ENCODE measurements at places on chromosomes 2 and 18.

GRCh38 chr2:23828256-23828980, 98.5 kb downstream of the ATAD2B start:
- no peak for DNase-seq

DNA sequence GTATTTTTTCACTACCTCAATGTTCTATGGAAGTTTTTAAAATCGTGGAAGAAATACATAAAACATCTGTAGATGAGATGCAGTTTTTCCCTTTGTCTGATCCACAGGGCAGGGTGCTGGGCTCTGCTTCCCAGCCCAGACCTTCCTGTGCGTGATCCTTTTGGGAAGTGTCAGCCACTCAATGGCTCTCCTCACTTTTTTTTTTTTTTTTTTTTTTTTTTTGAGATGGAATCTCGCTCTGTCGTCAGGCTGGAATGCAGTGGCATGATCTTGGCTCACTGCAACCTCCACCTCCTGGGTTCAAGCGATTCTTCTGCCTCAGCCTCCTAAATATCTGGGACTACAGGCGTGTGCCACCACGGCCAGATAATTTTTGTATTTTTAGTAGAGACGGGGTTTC, 32.8 kb downstream of the SOWAHC start:
- DNase-seq, result no peak

DNA sequence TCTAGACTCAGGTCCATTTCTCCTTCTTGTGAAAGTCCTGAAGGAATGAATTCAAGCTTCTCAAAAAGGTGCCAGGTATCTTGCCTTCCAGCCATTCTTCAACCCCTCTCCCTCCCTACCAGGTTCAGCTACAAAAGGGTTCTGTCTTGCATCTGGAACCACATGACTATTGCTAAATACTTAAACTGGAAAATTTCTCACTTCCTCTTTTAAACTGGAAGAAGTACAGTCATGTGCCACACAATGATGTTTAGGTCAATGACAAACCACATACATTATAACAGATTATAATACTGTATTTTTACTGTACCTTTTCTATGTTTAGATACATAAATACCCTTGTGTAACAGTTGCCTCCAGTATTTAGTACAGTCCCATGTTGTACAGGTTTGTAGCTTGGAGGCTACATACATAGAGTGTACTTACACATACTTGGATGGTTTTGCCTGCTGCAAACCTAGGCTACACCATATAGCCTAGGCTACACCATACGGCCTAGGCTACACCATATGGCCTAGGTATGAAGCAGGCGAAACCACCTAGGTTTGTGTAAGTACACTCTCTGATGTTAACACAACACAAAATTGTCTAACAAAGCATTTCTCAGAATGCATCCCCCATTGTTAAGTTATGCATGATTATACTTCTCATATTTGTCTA, 142.0 kb upstream of the DNMT3A start:
- no peak for DNase-seq

- no peak for DNase-seq
Observed at GRCh38 chr2:69961496-69961895, at the start of gene ASPRV1. Gene ASPRV1, minus strand, starts transcription at chr2:69961631. Its CDS starts 195 bp downstream, at chr2:69961436.

GRCh38 chr2:42268528-42269151, 92.4 kb downstream of the COX7A2L start:
- DNase-seq, result no peak

DNA sequence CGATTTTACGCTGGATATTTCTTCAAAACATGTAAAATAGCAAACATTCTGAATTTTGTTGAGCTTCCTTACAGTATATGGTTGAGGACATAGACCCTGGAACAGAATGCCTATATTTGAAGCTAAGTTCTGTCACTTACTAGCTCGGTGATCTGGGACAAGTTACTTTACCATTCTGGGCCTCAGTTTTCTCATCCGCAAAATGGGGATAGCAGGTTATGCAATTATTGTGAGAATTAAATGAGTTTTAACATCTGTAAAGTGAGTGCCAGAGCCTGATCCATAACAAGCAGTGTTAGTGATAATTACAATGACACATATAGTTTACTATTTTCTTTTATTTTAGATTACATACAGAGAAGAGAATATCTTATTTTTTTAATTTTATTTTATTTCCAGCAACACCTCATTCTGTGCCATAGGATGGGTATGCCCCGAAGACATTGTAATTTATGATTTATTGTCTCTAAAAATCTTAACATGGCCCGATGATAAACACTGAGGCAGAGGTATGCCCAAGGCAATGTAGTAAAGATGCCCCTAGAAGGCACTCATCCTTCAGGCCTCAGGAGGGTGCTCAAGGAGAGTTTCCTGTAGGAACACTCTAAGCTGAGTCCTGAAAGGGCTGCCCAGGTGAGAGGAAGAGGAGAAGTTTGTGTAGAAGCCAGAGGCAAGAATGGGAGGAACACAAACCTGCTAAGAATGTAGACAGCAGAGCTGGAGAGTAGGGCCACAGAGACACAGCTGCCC, 250.9 kb downstream of the BCL11A start:
- DNase-seq, result no peak

DNA sequence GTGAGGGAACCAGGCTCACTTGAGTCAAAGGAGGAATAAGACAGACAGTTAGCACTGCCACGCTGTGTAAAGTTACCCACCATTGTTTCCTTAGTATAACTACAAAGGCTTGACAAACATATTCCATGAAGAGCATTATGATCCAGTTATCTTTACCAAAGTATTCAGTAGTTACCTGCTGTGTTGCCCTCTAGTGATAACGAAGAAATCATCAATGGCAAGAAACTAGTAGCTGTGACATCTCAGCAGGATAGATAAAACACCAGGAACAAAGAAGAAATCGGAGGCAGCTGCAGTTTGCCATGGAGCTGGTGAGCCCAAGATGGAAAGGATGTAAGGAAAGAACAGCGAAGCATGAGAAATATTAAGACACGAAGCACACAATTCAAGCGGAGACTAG, 215.3 kb upstream of the FSHR start:
- no peak for DNase-seq

- DNase-seq, result no peak
Observed at GRCh38 chr18:35610089-35610488, 28.5 kb downstream of the GALNT1 start.

GRCh38 chr2:205698286-205699268, 16.3 kb downstream of the NRP2 start:
- no peak for DNase-seq
